ENCODE measurements at places on chromosomes 3 and 15.

- no peak for DNase-seq
Observed at GRCh38 chr3:182445576-182445975, 347.7 kb upstream of the ATP11B start.

DNA sequence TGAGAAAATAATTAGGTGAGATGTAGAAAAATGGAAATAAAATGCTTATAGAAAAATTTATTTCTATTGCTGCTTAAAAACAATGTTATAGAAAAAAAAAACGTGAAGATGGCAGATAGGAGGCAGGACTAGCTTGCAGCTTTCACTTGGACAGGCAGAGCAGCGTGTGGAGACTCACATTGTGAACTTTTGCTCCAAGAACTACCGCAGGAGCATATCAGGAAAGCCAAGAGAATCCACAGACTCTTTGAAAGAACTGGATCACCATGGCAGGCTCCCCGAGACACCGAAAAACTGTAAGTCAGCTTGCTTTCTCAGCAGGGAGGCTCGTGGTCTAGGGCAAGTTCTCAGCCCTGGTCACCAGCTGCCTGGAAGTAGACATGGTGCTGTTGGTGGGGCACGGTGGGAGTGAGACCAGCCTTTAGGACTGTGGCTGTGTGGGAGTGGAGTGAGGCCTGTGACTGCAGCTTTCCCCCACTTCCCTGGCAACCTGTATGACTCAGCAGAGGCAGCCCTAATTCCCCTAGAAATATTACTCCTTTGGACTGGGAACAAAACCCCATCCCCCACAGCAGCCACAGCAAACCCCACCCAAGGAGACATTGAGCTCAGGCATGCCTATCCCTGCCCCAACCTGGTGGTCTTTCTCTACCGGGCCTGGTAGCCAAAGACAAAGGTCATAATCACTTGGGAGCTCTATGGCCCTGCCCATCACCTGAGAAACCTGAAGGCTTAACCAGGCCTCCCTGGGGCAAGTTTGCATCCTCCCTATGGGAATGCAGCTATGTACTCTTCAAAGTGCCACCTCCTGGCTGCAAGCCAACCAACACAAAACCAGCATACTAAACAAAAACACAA lies 22.8 kb downstream of the STRIT1 start:
- no peak for DNase-seq

DNA sequence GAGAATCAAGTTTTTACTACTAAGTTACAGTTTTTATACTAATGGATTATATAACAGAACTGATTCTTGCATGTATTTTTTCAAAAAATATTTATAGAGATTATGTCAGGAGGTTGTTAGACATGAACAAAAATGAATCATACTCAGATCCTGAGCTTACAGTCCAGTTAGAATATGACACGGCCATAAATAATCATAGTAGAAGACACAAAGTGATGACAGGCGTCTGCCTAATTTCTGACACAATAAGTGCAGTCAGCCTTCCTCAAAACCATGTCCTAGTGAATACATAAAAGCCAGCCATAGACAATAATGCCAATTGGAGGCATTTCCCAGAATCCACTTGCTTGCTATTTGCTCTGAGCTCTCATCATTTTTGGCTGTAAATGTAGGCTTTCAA lies 81.7 kb upstream of the POU1F1 start:
- DNase-seq = no peak

- no peak for DNase-seq
Observed at GRCh38 chr3:47890126-47890827, 87.3 kb downstream of the DHX30 start.

- DNase-seq = no peak
Observed at GRCh38 chr3:33900809-33901505, 102.5 kb downstream of the PDCD6IP start.

- no peak for DNase-seq
Observed at GRCh38 chr15:66907826-66908743, 157.3 kb upstream of the SMAD3 start.

- no peak for DNase-seq
Observed at GRCh38 chr3:175430983-175431773, 572.0 kb downstream of the NAALADL2 start.

DNA sequence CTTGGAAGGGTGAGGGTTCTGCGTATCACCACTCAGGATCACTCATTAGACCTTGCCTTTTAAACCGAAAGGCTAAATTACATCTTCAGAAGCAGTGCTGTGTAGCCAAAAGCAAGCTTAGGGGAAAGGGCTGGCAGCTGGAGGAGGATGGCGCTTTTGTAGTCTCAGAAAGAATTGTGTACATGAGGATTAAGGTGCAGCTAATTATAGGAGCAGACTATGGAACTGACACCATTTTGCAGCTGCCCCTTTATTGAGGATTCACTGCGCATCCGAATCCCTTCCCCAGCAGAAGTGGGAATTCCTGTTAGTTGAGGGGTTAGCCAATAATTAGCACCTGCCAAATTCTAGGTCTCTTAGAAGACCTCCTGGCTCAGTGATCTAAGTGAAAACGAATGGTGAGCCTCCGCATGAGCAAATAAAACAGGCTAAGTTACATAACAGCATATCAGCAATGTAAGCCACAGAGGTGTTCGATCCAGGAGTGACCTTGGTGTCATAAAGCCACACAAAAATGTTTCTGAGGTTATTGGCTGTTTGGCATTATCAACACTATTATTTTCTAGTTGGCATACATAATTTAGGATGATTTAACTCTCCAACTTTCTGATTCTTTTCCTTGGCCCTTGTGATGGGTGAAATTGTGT lies 42.6 kb upstream of the SEMA6D start:
- DNase-seq = no peak

- DNase-seq = no peak
Observed at GRCh38 chr3:109178708-109179107, 42.2 kb downstream of the C3orf85 start.

- DNase-seq = no peak
Observed at GRCh38 chr3:24495326-24495994, 810 bp upstream of the THRB start.

DNA sequence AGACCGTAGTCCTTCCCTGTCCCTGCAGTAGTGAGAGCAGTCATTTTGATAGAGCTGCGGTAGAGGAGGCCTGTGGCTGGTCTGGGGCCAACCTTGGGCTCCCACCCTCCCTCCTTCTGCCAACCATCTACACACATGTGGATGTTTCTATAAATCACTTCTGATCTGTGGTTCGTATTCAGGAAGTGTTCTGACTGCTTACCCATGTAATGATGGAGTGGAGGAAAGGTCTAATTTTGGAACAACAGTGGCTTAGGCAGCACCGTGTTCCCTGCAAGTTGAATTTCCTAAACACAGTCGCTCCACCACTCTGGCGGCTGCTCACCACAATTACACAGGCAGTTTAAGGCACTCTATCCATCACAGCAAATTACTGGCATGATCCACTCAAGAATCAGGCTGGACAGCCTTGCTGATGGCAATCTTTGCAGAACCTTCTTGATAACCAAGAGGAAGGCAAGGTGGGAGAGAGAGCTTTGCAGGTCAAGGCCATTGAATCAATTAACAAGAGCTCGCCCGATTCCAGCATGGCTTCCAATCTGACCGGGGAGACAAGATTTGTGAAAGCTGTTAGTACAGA lies 104.7 kb upstream of the VEPH1 start:
- no peak for DNase-seq

- no peak for DNase-seq
Observed at GRCh38 chr3:188972310-188972709, 199.5 kb upstream of the TPRG1 start.

DNA sequence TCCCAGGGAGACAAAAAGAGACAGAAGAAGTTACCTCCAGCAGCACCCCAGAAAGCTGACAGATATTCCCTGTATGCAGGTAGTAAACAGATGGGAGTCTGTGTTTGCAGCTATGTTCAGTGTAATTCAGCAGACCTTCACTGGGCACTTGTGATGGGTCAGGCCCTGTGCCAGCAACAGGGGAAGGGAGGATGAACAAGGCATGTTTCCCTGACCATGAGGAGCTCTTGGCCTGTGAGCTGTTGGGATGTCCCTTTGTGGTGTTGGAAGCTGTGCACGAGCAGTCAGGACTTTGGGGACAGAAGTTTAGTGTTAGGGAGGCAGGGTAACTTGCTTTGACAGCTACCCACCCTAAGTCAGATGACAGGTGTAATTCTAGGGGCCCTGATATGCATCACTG lies 106.0 kb upstream of the TRIM42 start:
- DNase-seq = no peak

GRCh38 chr15:100737214-100737613 lies 134.8 kb downstream of the ASB7 start:
- no peak for DNase-seq

GRCh38 chr3:31275038-31275572 lies 257.6 kb upstream of the STT3B start:
- no peak for DNase-seq

DNA sequence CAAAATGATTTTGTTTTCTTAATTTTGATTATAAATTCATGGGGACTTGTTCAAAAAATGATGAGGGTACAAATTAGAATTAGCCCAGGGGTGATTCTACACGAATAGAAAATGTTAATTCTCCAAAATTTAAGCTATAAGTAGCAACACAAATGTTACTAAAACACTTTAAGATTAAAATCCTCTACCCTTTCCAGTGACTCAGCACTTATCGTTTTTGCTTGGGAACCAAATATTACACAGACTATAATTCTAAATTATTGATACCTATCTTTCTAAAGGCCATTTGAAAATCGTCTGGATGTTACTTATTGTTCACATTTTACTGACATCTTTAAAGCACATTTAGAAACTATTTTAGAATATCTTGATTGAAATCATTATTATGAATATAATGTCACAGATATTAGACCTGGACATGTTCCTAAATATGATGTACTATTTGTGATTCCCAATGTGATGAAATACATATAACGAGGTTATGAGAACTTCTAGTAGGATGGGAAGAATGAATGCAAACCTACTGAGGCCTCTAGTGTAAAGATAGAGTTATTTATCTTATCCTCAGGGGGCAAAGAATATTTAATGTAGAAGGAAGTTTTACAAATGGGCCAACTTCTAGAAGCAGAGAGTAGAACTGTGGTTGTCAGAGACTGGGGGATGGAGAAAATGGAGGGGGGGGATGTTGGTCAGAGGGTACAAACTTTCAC lies 132.0 kb upstream of the TP63 start:
- no peak for DNase-seq

- DNase-seq = no peak
Observed at GRCh38 chr3:176861137-176861536, 336.1 kb downstream of the TBL1XR1 start.

DNA sequence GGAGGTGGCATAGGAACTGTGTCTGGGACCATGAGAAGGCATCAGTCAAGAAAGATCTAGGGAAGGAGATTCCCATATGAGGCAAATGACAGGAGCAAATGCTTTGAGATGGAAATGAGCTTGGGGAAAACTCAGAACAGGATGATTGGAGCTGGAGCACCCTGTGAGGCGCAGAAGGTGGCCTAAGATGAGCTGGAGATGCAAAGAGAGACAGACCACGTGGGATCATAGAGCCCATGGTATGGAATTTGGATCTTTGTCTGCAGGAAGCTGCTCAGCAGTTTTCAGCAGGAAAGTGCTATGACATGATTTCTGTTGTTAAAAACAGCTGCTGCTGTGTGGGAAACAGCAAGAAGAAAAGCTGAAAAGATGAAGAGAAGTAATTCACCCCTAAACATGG lies 310.6 kb downstream of the MAGI1 start:
- DNase-seq = no peak

GRCh38 chr15:82538961-82539690 lies 1.1 kb downstream of the RPS17 start:
- DNase-seq = no peak

DNA sequence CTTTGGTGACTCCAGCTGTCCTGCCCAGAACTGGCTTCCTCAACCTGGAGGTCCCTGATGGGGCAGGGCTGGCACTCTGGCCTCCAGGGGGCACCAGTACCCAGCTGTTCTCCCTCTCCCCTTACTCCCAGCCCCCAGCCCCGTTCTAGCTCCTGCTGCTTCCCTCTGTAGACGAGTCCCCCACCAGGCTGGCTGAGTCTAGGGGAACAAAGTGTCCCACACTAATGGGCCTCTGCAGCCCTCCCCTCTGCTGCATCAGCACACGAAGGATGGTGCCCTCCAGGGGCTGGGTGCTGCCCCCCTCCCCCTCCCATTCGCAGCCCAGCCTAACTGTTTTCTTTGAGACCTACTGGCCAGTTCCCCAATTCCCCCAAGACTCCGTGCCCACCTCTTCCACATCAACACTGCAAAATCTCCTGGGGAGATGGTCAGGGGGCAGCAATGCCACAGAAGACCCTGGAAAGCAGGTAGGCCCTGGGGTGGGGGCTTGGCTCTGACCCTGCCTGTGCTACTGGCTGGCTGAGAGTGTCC lies 4.2 kb downstream of the RHCG start:
- no peak for DNase-seq

DNA sequence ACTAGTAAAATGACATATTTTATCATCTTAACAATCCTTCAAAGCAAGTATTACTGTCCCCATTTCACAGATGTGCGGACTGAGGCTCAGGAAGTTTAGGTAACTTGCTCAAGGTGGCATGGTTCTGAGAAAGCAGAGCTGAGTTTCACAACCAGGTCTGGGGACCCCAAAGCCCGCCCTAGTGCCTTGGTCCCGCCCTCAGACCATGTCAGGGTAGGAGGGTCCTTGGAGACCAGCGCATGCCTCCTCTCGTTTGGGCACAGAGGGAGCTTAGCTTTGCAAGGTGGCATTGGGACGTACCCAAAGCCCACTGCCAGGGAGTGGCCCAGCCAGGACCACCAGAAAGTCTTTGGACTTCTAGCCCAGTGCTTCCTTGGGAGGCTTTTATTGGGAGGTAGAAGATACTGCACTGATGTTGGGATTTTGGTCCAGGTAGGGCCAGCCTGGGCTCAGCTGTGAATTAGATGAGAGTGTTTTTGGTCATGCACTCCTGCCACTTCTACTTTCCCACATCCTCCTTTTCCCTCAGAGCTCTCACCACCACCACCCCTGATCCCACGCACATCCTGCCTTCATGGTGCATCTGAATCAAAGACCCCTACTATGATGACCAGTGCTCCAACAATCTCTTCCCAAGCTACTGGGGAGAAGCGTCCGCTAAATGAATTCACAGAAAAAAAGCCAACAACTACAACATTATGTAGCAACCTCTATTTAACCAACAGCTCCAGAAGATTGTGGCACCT lies 307.9 kb downstream of the TLE3 start:
- no peak for DNase-seq

GRCh38 chr3:134822090-134822489 lies 27.0 kb downstream of the EPHB1 start:
- DNase-seq = no peak

GRCh38 chr3:100710261-100710968 lies 1.1 kb downstream of the TFG start:
- no peak for DNase-seq

DNA sequence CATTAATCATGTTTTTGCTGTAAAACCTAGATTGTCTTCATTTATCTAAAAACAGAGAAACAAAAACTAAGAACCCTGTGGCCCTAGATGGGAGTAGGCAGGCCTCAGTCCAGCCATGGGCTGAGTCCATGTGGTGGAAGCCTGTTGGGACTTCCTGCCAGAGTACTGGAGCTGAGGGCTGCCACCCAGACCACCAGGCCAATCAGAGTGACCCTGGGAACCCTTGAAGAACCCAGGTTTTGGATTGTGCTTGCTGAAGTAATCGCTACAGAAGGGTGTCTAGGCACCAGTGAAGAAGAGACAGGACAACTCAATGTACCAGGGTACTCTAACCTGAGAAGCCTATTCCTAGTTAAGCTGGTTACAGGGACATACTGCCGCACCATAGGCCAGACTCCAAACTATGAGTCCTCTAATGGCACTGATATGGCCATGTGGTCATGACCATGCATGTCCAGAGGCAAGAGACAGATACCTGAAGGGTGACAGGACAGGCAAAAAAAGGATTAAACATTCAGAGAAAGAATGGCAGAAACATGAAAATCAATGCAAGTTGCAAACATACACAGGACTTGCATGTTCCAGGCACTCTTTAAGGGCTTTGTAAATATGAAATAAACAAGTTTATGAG lies 12.9 kb downstream of the CSRNP1 start:
- no peak for DNase-seq
